ENCODE measurements at places on chromosomes 1 and 21. TPM values are rescaled to one million over a fixed set of nuclear protein-coding genes. Genes with fewer than 3 reads are reported as not detected.

DNA sequence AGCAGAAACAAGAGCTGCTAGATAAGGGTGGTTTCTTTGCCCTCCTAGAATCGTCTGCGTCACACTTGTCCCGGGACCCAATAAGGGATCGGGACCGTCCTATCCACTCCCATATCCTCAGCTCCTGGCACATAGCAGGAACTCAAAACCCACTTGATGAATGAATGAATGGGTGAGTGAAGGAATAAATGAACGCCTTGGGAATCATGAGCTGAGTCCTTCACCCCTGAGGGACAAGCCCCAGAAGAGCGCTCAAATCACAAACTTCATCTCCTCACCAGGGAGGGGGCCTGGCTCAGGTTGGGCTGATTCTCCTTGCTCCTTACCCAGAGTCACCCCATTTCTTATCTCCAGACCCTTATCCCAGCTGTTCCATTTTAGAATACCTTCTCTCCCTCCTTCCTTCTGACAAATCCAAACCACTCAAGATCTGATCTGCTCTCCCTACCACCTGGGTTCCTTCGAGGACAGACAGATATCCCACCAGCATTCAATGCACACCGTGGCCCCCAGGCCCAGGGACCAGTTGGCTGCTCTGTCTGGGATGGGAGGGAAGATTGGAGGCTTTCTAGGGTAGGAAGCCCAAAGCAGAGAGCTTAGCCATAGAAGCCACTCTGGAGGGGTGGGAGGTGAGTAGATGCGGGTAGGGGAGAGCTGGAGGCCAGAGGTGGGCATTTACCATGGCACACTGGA, 643 bp upstream of the MOB3C start:
- H3K27ac ChIP-seq = no peak overlapping the region
- H3K4me3 ChIP-seq = peak overlapping the region; percentile 86
- H3K27me3 ChIP-seq = peaks cover 30% of the 10 kb centered on the region
- no peaks in the 10 kb centered on the region for H3K36me3 ChIP-seq
- DNase-seq = no peak

DNA sequence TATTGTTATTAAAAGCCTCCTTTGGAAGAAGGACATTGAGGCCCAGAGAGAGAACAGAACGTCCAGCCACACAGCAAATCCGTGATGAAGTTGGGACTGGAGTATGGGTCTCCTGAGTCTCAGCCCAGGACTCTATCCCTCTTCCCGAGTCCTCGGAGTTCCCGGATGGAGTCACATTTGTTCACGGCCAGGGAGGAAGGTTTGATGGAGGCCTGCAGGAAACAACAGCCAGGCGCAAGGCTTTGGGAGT, 357 bp upstream of the TXLNA start:
- H3K4me3 ChIP-seq = peak overlapping the region; percentile 76
- H3K27me3 ChIP-seq = no peaks in the 10 kb centered on the region
- peaks cover 34% of the 10 kb centered on the region for H3K4me1 ChIP-seq
- peaks cover 28% of the 10 kb centered on the region for H3K36me3 ChIP-seq
- peak overlapping the region; percentile 92 for H3K27ac ChIP-seq
- no peak for DNase-seq

GRCh38 chr1:28243685-28244311, 7.9 kb downstream of the ATP5IF1 start:
- H3K27ac ChIP-seq = no peak overlapping the region
- DNase-seq = no peak
- H3K4me3 ChIP-seq = no peak overlapping the region

- no peak for DNase-seq
- no peaks in the 10 kb centered on the region for H3K27me3 ChIP-seq
- H3K4me1 ChIP-seq = no peaks in the 10 kb centered on the region
Observed at GRCh38 chr1:66598670-66599069, 64.7 kb downstream of the SGIP1 start.

- peaks cover 11% of the 10 kb centered on the region for H3K4me1 ChIP-seq
- H3K4me3 ChIP-seq = peak overlapping the region; percentile 79
- peaks cover 55% of the 10 kb centered on the region for H3K27me3 ChIP-seq
- DNase-seq = peak; percentile 73
Observed at GRCh38 chr1:32893198-32894018, 7.1 kb downstream of the HPCA start.

DNA sequence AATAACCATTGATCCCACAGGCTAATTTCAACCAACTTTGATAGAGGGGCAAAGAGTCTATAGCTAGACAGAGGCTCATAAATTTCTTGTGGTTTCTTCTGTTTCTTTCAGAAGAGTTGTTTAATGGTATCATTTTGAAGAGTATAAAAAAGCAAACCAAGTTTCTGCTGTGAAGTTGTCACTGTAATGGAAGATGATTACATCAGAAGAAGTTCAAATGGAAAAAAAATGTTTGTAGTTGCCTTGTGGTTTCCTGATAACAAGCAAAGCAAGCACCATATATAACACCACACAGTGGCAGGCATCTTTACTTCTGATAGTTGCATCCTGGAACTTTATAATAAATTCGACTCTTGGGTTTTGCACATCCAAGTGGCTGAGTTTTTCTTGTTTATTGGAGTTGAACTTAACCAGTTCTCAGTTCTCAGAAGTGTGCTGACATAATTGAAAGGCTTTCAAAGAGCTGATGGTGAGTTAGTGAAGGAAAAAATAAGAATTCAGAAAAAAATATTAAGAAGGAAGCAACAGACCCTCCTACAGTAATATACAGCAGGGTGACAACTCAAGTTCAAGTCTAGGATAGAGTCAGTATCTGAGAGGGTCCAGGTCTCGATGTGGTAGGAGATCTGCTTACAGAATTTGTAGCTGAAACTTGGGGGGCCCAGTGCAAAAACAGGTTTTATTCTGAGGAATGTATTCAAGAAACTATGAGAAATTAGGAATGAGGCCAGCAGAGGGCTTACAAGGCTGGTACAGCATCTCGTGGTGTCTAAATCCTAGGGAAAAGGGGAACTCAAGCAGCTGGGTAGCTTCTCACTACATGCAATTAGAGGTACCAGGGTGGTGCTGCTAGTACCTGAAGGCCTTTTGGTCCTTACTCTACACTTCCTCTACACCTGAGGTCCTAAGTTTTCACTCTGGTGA, 123.5 kb downstream of the CRB1 start:
- peaks cover 12% of the 10 kb centered on the region for H3K4me1 ChIP-seq
- no peak overlapping the region for H3K4me3 ChIP-seq
- no peaks in the 10 kb centered on the region for H3K36me3 ChIP-seq
- H3K27ac ChIP-seq = no peak overlapping the region
- DNase-seq = no peak

GRCh38 chr1:27649306-27649635, 14.3 kb upstream of the FGR start:
- no peak for DNase-seq
- H3K27ac ChIP-seq = no peak overlapping the region
- no peak overlapping the region for H3K4me3 ChIP-seq
- H3K27me3 ChIP-seq = no peaks in the 10 kb centered on the region

DNA sequence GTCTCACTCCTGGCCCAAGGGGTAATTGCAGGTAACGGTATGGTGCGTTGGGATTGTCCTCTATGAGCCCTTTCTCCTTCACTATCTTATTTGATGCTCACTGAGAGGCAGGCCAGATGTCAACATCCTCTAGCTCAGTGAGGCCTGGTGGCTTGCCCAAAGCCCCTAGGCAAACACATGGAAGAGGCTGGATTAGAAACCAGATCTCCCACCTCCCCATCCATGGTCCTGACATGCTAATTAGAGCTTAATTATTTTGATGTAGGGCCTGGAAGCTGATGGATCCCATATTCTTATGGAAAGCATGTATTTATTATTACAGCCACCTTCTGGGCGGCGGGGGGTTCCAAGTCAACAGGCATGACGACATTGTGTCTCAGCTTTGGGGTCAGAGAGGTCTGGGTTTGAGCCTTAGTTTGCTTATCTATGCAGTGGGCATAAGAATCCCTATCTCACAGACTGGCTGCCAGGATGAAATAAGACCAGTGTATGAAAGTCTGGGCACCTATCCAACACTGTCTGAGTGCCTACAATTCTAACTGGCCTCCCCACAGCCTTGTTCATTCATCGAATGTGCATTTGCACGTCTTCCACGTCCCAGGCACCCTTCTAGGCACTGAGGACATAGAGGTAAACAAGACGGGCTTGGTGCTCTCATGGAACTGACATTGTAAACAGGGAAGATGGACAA, 6.2 kb downstream of the SMPDL3B start:
- H3K4me3 ChIP-seq = no peak overlapping the region
- H3K27ac ChIP-seq = peak overlapping the region; percentile 31
- no peaks in the 10 kb centered on the region for H3K27me3 ChIP-seq
- H3K4me1 ChIP-seq = peaks cover 28% of the 10 kb centered on the region
- H3K36me3 ChIP-seq = no peaks in the 10 kb centered on the region
- no peak for DNase-seq

- DNase-seq = no peak
- peaks cover 15% of the 10 kb centered on the region for H3K27me3 ChIP-seq
- no peak overlapping the region for H3K27ac ChIP-seq
- no peaks in the 10 kb centered on the region for H3K36me3 ChIP-seq
- no peak overlapping the region for H3K4me3 ChIP-seq
- peaks cover 15% of the 10 kb centered on the region for H3K4me1 ChIP-seq
Observed at GRCh38 chr1:230878591-230878990, 10.3 kb upstream of the C1orf198 start.

- peak; percentile 47 for DNase-seq
- peaks cover 21% of the 10 kb centered on the region for H3K4me1 ChIP-seq
- no peaks in the 10 kb centered on the region for H3K27me3 ChIP-seq
- peak overlapping the region; percentile 81 for H3K27ac ChIP-seq
Observed at GRCh38 chr1:224213438-224214119, 30.5 kb downstream of the DEGS1 start.

- peaks cover 7% of the 10 kb centered on the region for H3K4me1 ChIP-seq
- no peak for DNase-seq
- H3K27me3 ChIP-seq = no peaks in the 10 kb centered on the region
Observed at GRCh38 chr1:77538956-77539518, 143.4 kb downstream of the ZZZ3 start.

DNA sequence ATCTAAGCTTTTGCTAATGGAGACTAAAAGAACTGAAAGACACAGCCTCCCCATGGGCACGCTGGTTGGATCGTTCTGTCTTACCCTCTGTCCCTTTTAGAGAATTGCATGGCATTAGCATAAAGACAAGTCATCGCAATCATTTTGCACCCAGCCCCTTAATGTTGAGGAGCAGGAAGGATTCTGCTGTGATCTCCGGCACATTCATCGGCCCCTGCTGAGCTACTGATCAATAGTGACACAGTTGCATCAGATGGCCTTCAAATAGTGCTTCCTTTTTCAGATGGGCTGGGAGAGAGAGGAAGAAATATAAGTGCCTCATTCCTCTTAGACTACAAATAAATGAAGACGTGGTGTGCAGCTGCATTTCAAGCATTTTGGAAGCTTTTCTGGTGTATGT, 75.4 kb downstream of the NOS1AP start:
- H3K36me3 ChIP-seq = no peaks in the 10 kb centered on the region
- H3K27me3 ChIP-seq = peaks cover 5% of the 10 kb centered on the region
- H3K27ac ChIP-seq = no peak overlapping the region
- no peak overlapping the region for H3K4me3 ChIP-seq
- peaks cover 39% of the 10 kb centered on the region for H3K4me1 ChIP-seq

GRCh38 chr21:45637883-45638282, 5.6 kb upstream of the PCBP3 start:
- no peak overlapping the region for H3K4me3 ChIP-seq
- H3K4me1 ChIP-seq = peaks cover 25% of the 10 kb centered on the region
- no peaks in the 10 kb centered on the region for H3K36me3 ChIP-seq
- peaks cover 23% of the 10 kb centered on the region for H3K27me3 ChIP-seq

GRCh38 chr1:214136324-214136919, 144.5 kb upstream of the SMYD2 start:
- no peak for DNase-seq
- no peak overlapping the region for H3K4me3 ChIP-seq
- no peaks in the 10 kb centered on the region for H3K27me3 ChIP-seq

DNA sequence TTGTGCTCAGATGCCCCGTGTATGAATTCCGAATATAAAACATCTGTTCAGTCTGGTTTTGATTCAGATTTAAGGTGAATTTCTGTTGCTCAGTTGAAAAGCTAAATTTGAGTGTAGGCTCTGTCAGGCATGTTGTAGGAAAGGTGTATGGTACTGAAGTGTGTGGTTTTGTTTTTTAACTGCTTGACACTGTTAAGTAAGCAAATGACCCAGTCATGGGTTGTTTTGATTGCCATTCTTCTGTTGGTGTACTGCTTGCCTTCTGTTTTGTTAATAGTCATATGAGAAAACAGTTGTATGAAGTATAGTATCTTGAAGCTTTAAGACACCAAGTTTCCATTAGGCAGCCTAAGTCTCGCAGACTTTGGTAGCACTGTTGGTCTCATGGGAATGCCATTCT, 10.0 kb downstream of the MRPS6 start:
- H3K4me1 ChIP-seq = peaks cover 60% of the 10 kb centered on the region
- peaks cover 14% of the 10 kb centered on the region for H3K36me3 ChIP-seq
- H3K27ac ChIP-seq = peak overlapping the region; percentile 71
- no peak overlapping the region for H3K4me3 ChIP-seq

DNA sequence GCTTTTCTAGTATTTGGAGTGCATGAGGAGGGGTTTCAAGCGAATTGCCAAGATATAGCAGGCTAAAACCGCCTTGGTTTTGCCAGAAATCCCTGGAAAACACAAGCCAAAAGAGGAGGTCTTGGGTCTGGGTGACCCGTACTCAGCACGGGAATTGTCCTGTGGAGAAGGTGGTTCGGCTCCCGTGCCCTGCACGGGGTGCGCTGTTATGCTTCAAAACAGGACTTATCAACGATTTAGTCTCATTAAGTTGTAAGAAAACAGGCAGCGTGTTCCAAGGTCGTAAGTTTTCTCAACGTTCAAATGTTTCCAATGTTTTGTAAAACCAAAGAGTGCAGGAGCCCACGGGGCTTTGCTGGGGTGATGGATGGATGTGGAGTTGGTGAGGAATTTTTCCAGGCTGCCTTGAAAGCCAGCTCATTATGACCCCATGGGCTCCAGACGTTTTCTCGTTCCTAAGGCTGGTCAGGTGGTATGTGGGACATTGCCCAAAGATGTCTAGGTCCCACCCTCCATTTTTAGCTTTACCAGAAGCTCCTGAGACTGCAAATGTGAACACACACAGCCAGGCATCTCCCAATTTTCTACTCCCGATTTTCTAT, 75.4 kb upstream of the CLDN14 start:
- no peaks in the 10 kb centered on the region for H3K36me3 ChIP-seq
- no peaks in the 10 kb centered on the region for H3K27me3 ChIP-seq
- peaks cover 3% of the 10 kb centered on the region for H3K4me1 ChIP-seq
- 0 out of 2 replicates have a peak overlapping the region, but pooled peaks have one; percentile 12 for H3K27ac ChIP-seq

DNA sequence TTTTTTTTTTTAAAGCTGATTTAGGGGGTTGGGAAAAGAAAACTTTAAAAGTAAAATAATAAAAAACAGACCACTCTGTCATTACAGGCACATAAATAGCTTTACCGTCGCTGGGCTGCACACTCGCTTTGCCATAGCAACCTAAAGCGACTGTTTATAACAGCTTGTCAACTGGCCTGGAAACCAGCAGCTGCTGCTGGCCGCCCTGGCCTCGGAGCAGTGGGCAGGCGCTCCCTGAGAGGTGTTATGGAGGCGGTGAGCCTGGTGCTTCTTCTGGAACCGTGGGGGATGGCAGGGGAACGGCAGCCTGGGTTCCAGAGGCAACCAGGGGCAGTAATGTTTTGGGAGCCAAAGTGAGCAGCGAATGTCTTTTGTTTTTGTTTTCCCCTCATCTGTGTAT, 45.7 kb downstream of the ATP2B4 start:
- H3K27me3 ChIP-seq = 0 out of 2 replicates have a peak, but pooled peaks cover 4% of the 10 kb centered on the region
- no peaks in the 10 kb centered on the region for H3K36me3 ChIP-seq

GRCh38 chr1:6386371-6386949, 7.1 kb downstream of the ACOT7 start:
- H3K27ac ChIP-seq = peak overlapping the region; percentile 99
- no peaks in the 10 kb centered on the region for H3K27me3 ChIP-seq
- H3K4me3 ChIP-seq = peak overlapping the region; percentile 57
- H3K36me3 ChIP-seq = peaks cover 12% of the 10 kb centered on the region
- DNase-seq = no peak

DCST2 gene
- 0.83 TPM for total RNA-seq

TDRD5 gene
- total RNA-seq = 0.66 TPM

MEX3A gene
- 70.6 TPM for total RNA-seq

IFNLR1 gene
- total RNA-seq = 7.7 TPM

FAF1 gene
- 53.5 TPM for total RNA-seq

MYOM3 gene
- 0.13 TPM for total RNA-seq

Data from WTC11 (cell line).